ENCODE measurements at places on chromosomes 4 and X.

DNA sequence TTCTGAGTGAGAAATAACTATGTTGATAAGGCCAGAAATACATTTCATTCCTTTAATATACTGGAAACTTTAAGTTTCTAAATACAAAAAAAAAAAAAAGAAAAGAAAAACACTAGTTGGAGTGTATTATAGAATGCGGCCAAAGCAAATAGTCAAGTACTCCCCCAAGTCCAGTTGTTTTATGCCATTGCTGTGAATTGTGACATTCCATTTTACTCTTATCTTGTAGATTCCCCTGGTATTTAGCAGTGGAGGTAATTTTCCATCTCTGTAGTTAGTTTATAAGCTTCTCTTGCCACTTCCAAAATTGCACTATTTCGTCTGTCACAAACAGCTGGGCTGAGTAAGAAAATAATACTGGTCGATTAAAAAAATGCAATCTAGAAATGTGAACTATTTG is 426.0 kb downstream of the PCDH18 start:
- no peak for DNase-seq

GRCh38 chr4:89110541-89110985 is 770 bp upstream of the TIGD2 start:
- DNase-seq, result no peak

DNA sequence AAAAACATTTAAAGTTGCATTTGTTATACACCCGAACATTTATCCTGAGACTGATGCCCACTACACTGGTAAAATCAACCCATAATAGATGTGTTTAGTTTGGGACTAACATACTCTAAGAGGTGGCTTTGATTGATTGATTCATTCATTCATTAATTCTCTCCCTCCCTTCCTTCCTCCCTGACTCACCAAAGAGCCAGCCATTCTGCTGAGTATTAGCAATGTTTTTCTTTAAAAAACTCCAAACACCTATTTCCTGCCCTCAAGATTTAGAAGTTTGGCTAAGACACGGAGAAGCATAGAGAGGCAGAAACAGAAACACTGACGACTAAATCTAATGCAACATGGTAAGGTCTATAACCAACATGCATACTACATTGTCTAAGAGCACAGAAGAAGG is 88.9 kb downstream of the RASL11B start:
- no peak for DNase-seq

- no peak for DNase-seq
Observed at GRCh38 chr4:40164459-40164858, 32.4 kb upstream of the RHOH start.

- DNase-seq, result no peak
Observed at GRCh38 chrX:139267851-139268250, 262.7 kb upstream of the F9 start.

- DNase-seq, result no peak
Observed at GRCh38 chr4:19033816-19034733, 1012.5 kb upstream of the LCORL start.

- DNase-seq, result no peak
Observed at GRCh38 chr4:149008415-149009025, 566.3 kb upstream of the NR3C2 start.

Data from CD4-positive, alpha-beta T cell treated with Interferon alpha-2 for 1 hour (primary cell).